NAMALWA (cell line): ENCODE measurements at places on chromosomes 13 and 19.
A peak's percentile ranks its signal among the peaks of the same experiment; 100 is the strongest.

DNA sequence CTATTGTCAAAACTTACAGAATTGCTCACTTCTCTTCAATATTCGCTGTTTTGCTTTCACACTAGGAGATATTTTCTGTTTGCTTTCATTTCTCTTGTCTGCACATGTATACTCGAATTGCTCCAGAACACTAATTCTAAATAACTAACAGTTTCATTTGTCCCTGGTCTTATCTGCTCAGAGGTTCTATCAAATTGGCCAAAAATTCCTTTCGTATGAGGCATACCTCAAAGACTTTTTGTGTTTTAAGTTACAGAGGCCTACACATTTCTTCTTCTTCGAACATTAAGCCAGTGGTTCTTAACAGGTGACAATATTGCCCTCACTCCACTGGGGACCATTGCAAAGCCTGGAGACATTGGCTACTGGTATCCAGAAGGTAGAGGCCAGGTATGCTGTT, 1314.6 kb downstream of the EFNB2 start:
- no peak for DNase-seq

GRCh38 chr13:30927595-30927994, 4.9 kb upstream of the TEX26 start:
- no peak for DNase-seq

- DNase-seq = no peak
Observed at GRCh38 chr19:1956868-1957492, 16.0 kb downstream of the CSNK1G2 start.

DNA sequence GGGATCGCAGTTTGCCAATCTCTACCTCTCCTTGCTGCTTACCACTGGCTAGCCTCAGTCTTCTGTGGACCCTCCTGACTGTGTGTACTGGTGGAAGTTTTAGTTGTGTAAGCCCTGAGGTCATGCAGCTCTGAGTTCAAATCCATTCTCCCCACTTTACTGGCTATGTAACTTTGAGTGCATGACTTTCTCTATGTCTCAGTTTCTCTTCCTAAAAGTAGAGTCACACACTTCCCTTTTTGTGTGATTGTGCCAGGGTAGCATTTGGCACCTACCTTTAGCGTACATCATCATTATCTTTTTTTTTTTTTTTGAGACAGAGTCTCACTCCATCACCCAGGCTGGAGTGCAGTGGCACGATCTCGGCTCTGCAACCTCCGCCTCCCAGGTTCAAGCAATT, 70.3 kb downstream of the MAP4K1 start:
- peak; percentile 31 for DNase-seq

- DNase-seq = no peak
Observed at GRCh38 chr19:45153339-45154063, 7.3 kb downstream of the NKPD1 start.

DNA sequence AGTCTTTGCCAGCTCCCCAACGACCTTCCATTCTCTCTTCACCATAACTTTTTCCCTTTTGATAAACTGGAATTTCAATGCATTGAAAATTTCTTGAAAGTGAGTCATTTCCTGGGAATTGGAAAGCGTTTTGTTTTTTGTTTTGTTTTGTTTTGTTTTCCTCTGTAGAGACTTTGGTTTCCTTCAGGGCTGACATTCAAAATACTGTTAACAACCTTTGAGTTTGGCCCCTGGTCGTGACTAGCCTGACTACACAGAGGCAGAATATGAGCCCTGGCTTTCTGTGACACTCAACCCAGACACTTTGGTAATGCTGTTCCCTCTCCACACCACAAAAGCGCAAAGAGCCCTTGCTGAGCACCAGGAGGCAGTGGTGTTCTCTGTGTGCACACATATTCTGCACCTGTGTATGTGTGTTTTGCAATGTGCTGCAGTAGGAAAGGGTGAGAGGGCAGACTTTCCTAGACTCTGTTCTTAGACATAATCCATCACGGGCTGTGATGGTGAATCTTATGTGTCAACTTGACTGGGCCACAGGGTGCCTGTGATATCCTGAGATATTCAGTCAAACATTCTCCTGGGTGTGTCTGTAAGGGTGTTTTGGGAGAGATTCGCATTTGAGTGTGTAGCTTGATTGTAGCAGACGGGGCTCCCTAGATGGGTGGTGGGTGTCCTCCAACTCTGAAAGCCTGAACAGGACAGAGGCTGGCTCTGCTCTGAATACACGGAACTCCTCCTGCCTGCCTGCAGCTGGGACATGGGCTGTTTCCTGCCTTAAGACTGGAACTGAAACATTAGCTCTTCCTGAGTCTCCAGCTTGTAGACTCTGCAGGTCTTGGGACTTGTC, 29.5 kb upstream of the ANKRD10 start:
- peak; percentile 78 for DNase-seq

DNA sequence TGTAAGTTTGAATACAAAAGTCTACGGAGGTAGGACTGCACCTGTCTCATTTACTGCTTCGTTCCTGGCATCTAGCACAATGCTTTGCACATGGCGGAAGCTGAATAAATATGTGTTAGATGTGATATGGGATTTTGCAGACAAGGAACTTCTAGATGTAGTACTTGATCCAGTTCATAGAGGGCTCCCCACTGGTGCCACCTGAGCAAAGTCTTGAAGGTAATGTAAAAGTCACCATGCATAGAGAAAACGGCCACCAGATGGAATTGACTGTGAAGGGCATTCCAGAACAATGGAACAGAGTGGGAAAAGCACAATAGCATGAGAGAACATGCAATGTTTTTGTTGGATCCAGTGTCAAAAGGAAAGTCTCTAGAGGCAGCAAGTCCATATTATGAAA, 209.3 kb downstream of the HS6ST3 start:
- DNase-seq = peak; percentile 11

DNA sequence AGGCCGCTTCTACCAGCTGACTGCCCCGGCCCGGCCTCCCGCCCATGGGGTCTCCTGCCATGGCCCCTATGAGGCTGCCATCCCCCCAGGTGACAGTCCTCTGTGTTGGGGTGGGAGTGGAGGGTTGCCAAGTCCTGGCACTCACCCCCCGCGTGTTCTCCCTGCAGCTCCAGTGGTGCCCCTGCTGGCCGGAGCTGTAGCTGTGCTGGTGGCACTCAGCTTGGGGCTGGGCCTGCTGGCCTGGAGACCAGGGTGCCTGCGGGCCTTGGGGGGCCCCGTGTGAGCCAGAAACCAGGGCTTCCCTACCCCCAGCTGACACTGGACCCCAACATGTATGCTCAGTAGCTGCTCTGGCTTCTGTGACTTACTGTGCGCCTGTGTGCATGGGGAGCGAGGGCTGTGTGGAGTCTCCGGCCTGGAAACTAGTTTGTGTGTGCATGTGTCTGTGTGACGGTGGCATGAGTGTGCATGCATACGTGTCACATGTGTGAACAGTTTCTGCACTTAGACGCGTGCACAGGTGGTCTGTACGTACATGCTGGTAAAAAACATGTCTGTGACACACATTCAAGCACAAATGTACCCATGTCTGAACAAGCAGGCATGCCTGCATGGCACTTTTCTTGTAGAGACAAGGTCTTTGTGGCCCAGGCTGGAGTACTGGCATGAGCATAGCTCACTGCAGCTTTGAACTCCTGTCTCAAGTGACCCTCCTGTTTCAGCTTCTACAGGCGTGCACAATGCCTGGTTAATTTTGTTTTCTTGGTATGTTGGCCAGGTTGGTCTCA, 4.9 kb downstream of the ACP4 start:
- peak; percentile 57 for DNase-seq

- DNase-seq = no peak
Observed at GRCh38 chr13:79880818-79881217, 399.9 kb downstream of the NDFIP2 start.

GRCh38 chr19:54343868-54344267, 4.9 kb upstream of the LILRA4 start:
- DNase-seq = no peak

DNA sequence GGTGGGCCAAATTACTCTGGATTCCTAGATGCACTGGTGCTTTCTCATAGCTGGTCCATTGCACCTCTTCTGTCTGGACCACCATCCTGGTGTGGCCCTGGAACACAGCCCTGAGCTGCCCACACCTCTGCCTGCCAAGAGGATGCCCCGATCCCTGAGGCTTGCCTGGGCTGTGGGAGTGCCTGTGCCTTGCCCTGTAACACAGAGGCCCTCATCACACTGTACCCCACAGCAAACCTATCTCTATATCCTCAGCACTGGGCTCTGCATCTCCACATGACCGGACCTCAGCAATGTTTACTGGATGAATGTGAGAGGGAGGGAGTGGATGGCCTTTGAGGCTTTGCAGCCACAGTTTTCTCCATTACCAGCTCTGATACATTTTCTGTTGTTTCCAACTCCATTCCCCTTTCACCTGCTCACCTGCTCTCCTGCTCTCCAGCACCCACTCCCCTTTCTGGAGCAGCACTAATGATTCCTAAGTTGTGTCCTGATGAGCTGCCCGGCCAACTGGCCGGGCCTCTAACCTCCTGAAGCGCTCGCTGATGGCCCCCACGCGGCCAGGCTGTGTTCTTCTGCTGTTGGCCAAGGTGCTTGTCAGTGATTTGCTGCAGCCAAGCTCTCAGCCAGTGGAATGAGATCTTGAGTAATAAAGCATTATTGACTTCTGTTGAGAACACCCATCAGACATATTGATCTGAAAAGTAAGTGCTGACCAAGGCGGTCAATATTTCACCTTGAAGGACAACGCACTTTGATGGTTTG, 232.6 kb downstream of the TEX29 start:
- no peak for DNase-seq

GRCh38 chr19:43598445-43599240, 2.2 kb downstream of the ZNF576 start:
- DNase-seq = no peak

GRCh38 chr13:75959861-75960481, 323.8 kb downstream of the LMO7 start:
- DNase-seq = no peak

GRCh38 chr19:57280962-57281400, 696 bp downstream of the ZNF460 start:
- DNase-seq = peak; percentile 55
